ENCODE measurements at places on chromosomes 1 and 21. TPM values are rescaled to one million over a fixed set of nuclear protein-coding genes. Genes with fewer than 3 reads are reported as not detected.
A peak's percentile ranks its signal among the peaks of the same experiment; 100 is the strongest.

- no peak for DNase-seq
Measured at GRCh38 chr1:248189026-248189425, 8.0 kb upstream of the OR2M3 start.

DNA sequence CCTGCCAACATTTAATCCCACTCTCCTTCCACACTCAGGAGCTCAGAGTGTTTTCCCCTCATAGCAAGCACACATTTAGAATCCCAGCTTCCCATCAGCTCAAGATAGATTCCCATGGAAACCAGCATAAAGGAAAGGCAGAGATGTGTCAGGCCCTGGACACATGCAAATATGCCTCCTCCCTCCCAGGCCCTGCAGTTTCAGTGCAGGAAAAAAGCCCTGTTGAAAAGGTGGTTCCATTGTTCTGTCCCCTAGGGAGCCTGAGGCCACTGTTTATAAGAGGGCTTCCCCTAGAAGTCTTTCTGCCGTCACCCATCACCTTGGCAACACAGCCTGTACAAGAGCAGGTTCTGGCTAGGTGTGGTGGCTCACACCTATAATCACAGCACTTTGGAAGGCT, 3.6 kb downstream of the CACNA1S start:
- DNase-seq = no peak

- no peak for DNase-seq
Measured at GRCh38 chr21:41833497-41834115, 45.5 kb downstream of the PRDM15 start.

DNA sequence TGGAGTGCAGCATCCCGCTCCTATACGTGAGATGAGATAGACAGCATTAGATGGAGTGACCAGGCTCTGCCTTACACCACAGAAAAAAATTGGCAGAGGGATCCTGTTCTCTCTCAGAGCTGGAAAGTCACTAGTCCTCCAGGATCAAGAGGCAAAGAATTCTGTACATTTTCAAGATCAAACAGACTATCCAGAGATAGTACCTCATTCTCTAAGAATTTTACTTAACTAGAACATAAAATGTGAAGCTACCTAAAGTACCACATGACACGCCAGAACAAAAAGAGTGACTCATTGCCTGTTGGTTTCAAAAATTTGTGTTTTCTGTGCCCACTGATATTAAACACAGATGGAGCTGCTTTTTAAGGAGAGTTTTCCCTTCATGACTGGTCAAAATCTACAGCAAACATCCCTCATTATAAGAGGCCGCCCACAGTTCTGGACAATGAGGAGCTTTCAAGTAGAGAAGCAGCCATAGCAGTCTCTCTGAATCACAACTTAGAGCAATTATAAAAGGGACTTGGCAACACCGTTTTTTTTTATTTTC, 32.3 kb downstream of the CD160 start:
- peak; percentile 78 for DNase-seq

DNA sequence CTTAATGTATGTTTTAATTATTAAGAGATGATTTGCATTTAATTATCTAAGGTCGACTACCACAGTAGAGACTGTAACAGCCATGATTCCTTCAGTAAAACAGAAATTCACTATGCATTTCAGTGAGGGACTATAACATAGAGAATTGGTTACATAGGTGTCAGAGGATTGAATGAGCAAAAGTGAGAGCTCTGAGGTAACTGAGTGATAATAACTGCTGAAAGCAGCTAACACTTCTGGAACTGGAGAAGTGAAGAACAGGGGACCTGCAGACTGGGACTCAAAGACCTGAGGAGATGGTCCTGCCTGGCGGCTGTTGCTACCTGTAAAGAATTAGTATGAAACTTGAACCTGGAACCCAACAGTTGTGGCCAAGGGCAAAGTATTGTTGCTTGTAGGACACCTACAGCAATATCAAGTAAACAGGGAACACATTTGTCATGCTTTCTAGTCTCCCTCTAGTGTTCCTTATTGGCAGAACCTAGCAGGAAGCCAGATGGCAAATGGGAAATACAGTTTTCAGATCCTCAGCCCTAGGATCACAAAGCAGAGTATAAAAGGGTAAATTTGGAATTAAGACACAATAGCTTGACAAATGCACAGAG, 110.6 kb downstream of the HS2ST1 start:
- no peak for DNase-seq

Gene IVL
- total RNA-seq = 2.1 TPM

Gene CRYAA
- not detected for total RNA-seq

DNA sequence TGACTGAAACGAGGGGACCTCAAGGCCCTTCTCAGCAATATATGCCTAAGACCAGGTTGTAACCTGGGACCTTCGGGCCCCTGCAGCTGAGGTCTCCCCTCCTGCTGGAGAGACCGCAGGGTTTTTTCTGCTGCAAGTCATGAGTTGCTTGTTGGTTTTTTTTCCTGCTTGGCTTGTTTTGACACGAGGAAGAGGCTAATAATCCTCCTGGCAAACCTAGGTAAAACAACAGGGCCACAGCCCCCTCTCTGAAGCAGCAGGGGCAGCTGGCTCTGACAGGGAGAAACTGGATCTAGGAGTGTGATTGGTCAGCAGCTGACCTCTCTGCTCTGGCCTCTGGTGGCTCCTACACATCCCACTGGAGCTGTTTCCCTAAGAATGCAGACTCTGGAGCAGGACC, 69.0 kb downstream of the CD34 start:
- peak; percentile 47 for DNase-seq

Gene E2F2
- total RNA-seq = 0.95 TPM

DNA sequence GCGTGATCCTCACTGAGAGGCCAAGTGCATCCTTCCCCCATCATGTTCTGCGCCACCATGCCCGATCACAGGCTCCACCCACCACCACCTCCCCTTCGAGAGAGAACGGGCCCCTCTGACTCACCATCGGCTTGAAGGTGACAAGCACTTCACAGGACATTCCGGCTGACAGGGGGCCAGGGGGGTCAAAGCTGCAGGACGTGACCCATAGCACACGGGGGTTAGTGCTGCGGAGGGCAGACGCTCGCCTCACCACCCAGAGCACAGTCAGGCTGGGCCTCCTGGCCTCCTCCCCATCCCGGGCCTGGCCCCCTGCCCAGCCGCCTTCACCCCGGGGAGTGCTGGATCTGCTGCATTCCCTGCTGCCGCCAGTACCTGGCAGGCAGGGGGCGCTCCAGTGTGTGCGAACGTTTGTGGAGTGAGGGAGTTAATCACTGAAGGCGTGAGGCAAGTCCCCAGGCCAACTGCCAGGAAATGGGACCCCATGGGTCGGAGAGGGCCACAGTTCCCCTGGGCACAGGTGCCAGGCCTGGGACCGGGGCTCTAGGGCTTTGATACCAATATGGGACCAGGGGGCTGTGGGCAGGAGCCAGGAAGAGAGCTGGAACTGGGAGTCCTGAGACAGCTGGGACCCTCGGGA, 40.9 kb upstream of the TMEM52 start:
- no peak for DNase-seq

Gene LMX1A
- total RNA-seq = not detected

DNA sequence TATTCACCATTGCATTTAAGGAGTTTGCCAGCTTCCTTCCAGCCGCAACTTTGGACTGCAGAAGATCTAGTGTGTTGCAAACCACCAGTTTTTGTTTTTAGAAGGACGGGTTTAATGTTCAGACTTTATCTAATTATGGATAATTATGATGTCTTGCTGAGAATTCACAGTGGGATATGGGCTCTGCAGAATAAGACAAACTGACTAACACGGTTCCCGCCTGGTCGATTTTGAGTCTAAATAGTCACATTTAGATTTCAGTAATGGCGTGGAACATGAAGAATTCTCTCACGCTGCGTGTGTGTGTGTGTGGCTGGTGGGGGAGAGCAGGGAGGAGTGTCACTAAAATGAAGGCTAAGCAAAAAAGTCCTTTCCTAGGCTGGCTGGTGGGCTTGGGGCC, 48.5 kb upstream of the DMRTB1 start:
- DNase-seq = no peak

Gene VSIG8
- total RNA-seq = 0.14 TPM

DNA sequence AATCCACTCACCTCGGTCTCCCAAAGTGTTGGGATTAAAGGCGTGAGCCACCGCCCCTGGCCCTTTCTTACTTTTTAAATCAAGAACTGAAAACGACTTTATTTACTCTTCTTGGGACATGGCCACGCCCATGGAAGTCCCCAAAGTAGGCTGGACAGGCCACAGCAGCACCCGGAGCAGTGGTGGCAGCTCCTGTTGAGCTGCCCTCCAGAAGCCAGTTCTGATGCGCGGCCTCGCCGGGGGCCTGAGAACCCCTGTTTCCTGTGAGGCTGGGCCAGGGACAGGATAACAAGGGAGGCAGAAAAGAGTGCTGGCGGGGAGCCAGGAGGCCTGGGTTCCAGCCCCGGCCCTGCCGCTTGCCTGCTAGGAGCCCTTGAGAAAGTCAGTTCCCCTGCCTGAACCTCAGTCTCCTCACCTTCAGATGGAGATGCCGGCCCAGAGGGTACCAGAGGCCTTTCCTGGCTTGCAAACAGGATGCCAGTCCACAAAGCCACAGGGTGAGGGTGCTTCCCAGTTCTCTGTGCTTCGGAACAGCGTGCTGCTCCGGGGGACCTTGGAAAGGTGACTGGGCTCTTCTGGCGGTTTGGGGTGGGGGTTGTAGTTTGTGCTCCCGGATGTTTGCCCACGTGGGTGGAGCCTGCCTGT, 59.4 kb downstream of the RUNX3 start:
- no peak for DNase-seq

Gene ZNF678
- 4.2 TPM for total RNA-seq

Gene CSF3R
- total RNA-seq = not detected

Gene UMODL1
- total RNA-seq = not detected

- no peak for DNase-seq
Measured at GRCh38 chr1:186681121-186681520, 898 bp upstream of the PTGS2 start.

- no peak for DNase-seq
Measured at GRCh38 chr1:24406788-24407187, 6.8 kb downstream of the STPG1 start.

DNA sequence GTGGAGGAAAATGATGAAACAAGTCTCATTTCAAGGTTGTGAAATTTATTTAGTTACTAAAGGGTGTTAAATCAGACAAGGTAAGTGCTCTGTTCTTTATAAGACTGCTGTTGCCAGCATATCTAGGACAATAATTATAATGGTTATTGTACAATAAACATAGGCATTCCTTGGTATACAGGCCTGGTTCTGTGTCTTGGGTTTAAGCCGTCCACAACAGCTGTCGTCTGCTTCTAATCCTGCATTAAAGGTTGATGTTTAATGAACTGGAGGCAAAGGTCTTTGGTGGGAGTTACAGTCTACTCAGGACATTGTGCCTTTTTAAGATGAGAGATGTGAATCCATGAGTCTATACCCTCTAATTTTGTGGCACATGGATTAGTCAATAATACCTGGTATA, 23.4 kb upstream of the FMO4 start:
- DNase-seq = no peak

Measured in foreskin keratinocyte (primary cell).